Endodermal cell (in vitro differentiated cells): ENCODE measurements at places on chromosomes 2 and 18. TPM values are rescaled to one million over a fixed set of nuclear protein-coding genes. Genes with fewer than 3 reads are reported as not detected.

The NTSR2 gene
- total RNA-seq, result not detected in 2 replicates

The KCNF1 gene
- 15.0 and 17.0 TPM in 2 replicates for total RNA-seq

The RAB6C gene
- 0.22 TPM in 1 of 3 replicates, not detected in the others for total RNA-seq

GRCh38 chr18:27839141-27839540, 337.8 kb downstream of the CDH2 start:
- peaks cover 3% of the 10 kb centered on the region for H3K4me1 ChIP-seq
- H3K27ac ChIP-seq, result no peak overlapping the region
- DNase-seq, result no peak
- H3K4me3 ChIP-seq, result peak overlapping the region; percentile 17
- H3K27me3 ChIP-seq, result no peaks in the 10 kb centered on the region

DNA sequence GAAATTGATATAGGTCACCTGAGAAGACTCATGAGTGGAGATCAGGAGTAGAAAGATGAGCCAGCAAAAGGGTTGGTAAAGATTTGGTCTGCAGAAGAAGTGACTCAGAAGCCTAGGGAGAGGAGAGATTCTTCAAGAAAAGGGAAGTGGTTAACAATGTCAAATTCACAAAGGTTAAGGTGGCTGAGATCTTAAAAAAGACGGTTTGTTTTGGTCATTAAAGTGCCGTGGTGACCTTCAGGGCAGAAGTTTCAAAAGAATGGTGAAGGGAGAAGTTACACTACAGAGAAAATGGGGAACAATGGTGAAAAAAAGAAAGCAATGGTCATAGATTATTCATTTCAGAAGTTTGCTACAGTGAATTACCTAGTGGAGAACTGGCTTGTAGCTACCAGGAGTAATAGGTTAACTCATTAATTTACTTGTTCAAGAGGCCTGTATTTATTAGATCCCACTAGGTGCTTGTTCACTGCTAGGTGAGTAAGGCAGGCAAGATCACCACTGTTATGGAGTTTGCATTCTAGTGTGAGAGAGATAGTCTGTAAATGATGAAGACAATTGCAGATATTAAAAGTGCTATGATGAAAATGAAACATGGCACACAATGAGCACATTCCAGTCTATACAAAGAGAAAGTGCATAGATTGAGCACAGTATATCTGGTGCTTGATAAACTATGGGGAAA, 43.0 kb downstream of the FBXO48 start:
- no peak overlapping the region for H3K4me3 ChIP-seq
- no peak for DNase-seq
- no peak overlapping the region for H3K27ac ChIP-seq
- no peaks in the 10 kb centered on the region for H3K4me1 ChIP-seq
- no peaks in the 10 kb centered on the region for H3K27me3 ChIP-seq
- no peaks in the 10 kb centered on the region for H3K36me3 ChIP-seq

GRCh38 chr2:15195813-15196212, 365.3 kb downstream of the NBAS start:
- H3K4me1 ChIP-seq, result no peaks in the 10 kb centered on the region
- no peaks in the 10 kb centered on the region for H3K36me3 ChIP-seq
- no peak overlapping the region for H3K4me3 ChIP-seq

DNA sequence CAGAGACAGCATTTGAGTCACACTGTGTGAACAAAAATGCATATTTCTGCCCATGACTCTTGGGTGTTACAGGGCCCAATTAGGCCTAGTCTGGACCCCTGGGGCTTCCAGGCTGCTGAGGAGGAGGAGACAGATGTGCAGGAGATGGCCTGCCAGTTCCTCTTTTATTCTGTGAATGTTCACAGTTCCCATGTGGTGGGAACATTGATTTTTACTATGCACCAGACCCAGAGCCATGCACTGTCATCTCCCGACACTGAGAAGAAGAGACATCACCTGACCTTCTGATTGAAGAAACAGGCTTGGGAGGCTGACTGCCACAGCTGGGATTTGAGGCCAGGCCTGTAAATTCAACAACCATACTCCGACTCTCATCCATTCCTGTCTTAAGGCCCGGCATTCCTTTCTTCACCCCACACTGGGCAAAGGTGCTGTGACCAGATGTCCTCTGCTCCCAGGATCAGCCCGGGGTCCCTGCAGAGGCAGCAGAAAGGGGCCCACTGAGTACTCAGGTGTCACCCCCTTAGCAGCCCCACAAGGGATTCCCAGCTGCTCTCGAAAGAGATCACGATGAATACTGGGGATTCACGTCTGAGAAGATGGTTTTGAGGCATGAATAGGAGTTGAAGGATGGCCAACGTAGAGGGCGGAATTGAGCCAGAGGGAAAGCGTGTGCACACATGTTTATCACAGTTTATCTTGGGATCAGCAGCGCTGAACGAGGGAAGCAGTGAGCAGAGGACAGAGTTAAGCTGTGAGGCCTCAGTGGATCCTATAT, 3.6 kb upstream of the TFCP2L1 start:
- DNase-seq, result no peak
- H3K4me3 ChIP-seq, result no peak overlapping the region
- H3K27ac ChIP-seq, result no peak overlapping the region
- no peaks in the 10 kb centered on the region for H3K4me1 ChIP-seq
- H3K36me3 ChIP-seq, result no peaks in the 10 kb centered on the region
